ENCODE measurements at places on chromosomes 6 and 20. TPM values are rescaled to one million over a fixed set of nuclear protein-coding genes. Genes with fewer than 3 reads are reported as not detected.

- no peak for DNase-seq
Measured at GRCh38 chr20:17345321-17345720, 118.5 kb downstream of the PCSK2 start.

GRCh38 chr6:138307352-138307751, 70.4 kb upstream of the SMIM28 start:
- peak; percentile 33 for DNase-seq

DNA sequence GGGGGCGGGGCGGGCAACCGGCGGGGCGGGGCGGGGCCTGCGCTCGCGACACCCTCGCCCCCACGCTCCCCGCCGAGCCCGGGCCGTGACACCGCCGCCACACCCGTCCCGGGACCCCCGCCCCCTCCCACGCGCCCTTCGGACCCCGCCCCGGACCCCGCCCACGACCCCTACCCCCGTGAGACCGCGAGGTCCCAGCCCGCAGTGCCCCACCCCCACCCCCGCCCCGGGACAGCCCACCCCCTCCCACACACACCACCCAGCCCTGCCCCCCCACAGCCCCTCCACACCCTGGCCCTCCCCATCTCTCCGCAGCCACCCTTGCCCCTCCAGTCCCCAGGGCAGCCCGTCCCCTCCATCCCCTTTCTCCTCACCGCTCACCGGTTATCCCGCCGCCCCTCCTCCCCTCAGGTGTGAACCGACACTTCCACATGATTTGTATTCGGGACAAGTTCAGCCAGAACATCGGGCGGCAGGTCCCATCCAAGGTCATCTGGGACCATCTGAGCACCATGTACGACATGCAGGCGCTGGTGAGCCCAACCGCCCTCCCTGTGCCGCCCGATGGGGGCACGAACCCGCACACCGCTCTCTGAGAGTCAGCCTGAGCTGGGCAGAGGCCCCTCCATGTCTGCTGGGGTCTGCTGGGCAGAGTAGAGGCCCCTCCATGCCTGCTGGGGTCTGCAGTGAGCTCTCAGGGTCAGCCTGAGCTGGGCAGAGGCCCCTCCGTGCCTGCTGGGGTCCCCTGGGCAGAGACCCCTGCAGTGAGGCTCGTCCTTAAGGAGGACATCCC, 622 bp downstream of the MRGBP start:
- DNase-seq: no peak

- no peak for DNase-seq
Measured at GRCh38 chr6:1708122-1708521, 98.4 kb downstream of the FOXC1 start.

GRCh38 chr6:5174756-5175549, 85.8 kb downstream of the LYRM4 start:
- no peak for DNase-seq

DNA sequence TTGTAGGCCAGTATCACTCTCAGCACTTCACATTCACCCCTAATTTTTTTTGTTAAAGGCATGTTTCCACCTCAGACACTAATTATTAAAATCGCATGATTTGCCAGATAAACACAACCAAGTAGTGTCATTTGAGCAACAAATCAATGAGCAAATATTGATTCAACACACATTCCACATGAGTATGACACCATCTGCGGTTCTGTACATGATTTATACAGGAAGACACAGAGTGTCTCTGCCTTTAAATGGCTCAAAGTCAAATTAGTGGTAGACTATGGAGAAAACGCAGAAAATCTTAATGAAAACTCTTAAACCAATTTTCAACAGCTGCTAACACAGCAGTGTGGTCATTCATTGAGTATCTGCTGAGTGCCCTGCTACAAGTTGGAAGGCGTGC, 300.2 kb downstream of the SOX4 start:
- no peak for DNase-seq

- DNase-seq: no peak
Measured at GRCh38 chr20:38200646-38201045, 35.6 kb upstream of the TGM2 start.

Gene SCAND1
- total RNA-seq: 58.4 TPM

Gene THBS2
- total RNA-seq: 4.3 TPM

Gene TFAP2C
- total RNA-seq: 12.8 TPM

DNA sequence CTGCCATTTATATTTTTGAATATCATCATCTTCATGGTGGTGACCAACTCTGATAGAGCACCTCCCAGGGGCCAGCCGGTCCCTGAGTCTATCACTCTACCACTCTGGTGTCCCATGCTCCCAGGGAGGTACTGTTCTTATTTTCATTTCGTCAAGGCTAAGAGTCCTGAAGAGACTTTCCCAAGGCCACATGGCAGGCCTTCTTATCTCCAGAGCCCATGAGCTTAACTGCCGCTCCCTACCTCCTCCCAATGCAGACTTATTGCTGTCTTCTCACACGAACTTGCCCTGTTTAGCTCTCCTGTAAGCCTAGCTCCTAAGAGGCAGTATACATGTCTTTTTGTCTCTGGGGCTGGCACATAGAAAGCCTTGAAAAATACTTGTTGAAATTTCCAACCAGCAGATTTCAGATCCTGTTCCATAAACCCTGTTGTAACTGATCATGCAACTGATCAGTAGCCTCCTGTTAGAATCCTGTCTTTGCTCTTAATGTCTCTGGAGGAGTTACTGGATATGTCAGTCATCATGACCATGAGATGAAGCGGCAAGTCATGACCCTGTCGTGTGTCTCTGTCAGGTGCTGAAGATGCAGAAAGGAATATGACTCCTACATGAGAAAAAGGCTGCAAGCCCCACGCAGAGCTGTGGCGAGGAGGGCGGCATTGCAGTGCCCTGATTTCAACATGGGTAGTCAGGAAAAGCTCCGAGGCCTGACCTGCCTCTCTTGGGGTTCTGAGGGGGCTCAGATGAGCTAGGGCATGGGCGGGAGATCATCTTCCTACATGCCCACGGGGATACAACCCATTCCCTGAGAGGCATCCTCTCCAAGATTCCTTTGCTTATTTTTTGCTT, 60.0 kb downstream of the TTI1 start:
- DNase-seq: no peak

DNA sequence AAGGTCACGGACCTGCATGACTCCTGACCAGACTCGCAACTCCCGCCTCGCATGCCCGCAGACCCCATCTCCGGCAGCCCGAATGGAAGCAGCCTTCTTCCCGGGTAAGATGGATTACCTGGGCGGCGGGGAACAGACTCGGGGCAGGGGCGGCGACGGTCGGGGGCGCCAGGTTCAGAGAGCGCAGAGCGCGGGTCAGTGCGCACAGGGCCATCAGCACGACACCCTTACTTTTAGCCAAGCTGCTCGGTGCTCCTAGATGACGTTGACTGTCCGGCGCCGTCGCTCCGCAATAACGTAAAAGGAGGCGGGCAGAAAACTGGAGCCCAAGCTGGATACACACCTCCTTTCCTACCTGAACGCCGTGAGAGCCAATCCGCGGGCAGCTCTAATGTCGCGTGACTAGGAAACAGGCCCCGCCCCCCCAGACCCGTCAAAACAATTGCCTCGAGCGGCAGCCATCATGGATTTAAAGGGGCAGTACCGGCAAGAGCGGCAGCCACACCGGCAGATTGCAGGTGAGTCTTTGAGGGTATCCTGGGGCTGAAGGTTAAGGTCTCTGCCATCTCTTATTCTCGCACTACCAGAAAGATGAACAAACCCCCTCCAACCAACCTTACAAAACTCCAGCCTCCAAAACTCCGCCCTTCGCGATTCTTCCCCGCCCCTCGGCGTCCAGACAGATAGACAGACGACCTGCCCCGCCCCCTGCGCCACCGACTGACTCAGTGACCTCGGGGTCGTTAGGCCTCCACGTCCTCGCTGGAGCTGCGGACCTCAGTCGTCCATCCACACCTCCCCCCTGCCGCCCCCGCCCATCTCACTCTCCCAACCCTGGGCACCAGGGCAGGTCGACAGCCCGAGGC, at the start of the genes KLC4 and MRPL2:
KLC4 (plus strand) TSS at position 464 of the 866 bp plus-strand sequence. CDS start 1,705 bp downstream, outside the sequence.
MRPL2 (minus strand) TSS at position 267 of the 866 bp plus-strand sequence; CDS start at position 214, 53 bp downstream.
- peak; percentile 98 for DNase-seq
